ENCODE measurements at places on chromosomes 4 and X.

- DNase-seq, result no peak
These were observed 35.0 kb upstream of the HMX1 start for GRCh38 chr4:8906668-8906970.

DNA sequence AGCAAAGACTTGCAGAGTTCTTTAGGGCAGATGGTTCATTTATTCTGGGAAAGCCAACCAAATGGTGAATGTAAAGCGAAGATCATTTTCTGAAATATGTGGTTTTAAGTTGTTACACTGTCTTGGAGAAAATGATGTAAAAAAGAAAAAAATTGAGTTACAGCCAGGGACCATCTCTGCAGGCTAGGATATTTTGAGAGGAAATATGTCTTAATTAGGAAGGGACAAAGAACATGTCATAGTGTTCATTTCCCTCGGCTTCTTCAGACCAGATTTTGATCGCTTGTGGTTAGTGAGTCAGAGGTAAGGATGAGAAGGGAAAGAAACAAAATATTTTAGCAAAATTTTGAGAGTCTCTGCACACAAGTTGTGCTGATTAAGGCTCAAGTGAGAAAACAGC lies 59.0 kb upstream of the C1QTNF7 start:
- no peak for DNase-seq

DNA sequence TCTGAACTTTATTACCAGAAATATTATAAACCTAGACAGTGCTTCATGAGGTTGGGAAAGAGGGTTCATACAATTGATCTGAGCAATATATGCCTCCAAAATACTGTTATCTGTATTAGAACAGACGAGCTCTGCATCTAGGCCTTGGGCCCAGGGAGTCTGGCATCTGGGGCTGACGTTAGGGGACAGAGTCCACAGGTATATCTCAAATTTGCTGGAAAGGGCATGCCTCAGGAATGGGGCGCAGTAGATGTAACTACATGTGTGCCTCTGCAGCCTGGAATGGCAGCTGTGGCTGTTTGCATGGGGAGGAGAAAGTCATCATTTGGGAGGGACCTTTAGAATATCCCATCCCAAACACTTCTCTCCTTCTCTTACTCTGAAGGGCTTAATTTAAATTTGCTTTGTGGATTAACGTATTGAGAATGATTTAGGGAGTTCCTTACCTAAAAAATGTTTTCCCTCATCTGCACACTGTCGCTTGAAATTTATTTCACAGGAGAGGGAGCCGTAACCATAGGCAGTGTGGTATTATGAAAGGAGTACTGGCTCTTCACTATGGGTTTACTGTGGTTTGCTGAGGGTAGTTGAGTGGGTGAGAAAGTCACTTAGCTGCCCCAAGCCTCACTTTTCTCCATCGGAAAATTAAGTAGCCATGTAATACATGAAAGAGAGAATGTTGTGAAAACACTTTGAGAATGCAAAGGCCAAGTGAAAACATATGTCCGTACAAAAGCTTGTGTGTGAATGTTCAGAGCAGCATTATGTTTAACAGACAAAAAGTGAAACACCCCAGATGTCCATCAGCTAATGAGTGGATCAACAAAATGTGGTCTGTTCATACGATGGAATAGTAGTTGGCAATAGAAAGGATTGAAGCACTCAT lies 5.9 kb downstream of the ADD1 start:
- DNase-seq, result no peak

GRCh38 chrX:920234-920799 lies 289.7 kb downstream of the SHOX start:
- no peak for DNase-seq

- DNase-seq, result no peak
These were observed 207.9 kb upstream of the FAM241A start for GRCh38 chr4:111937368-111937767.

GRCh38 chr4:87180767-87181166 lies 39.7 kb downstream of the KLHL8 start:
- no peak for DNase-seq

- no peak for DNase-seq
These were observed 4.4 kb upstream of the VAMP7 start for GRCh38 chrX:155876704-155877103.

- no peak for DNase-seq
These were observed 33.3 kb downstream of the ADRA2C start for GRCh38 chr4:3799496-3799895.

DNA sequence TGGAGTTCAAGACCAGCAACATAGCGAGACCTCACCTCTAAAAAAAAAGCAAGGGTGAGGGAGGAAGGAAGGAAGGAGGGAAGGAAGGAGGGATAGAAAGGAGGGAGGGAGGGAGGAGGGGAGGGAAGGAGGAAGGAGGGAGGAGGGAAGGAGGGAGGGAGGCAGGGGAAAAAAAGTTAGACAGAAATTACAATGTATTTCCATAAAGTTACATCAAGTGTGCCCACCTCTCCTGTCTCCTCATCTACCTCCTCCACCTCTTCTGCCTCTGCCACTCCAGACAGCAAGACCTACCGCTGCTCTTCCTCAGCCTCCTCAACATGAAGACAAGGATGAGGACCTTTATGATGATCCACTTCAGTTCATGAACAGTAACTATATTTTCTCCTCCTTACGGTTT lies 8.3 kb downstream of the LIN54 start:
- DNase-seq, result no peak

DNA sequence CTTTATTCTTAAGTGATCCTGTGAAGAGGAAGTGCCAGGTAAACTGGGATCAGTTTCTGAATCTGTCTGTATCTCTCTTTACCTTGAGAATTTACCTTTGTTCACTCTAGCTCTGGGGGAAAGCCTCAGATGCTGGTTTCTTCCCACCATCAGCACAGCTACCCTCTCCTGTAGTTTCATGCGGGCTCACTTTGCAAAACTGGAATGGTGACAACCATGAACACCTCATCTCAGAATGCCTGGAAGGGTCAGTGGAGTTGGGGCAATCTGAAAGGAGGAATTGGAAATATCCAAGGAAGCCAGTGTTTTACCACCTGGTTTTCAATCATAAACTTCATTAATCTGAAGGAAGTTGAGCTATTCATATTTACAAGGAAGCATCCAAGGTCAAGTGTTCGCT lies 30.8 kb upstream of the DCX start:
- DNase-seq, result no peak

GRCh38 chrX:112211459-112211858 lies 128.9 kb upstream of the TRPC5 start:
- DNase-seq, result no peak

GRCh38 chrX:13864264-13864663 lies 47.4 kb upstream of the GPM6B start:
- no peak for DNase-seq

GRCh38 chr4:85724791-85725563 lies 250.0 kb downstream of the ARHGAP24 start:
- DNase-seq, result no peak
